Activated CD4-positive, alpha-beta memory T cell treated with anti-CD3 and anti-CD28 coated beads for 36 hours (primary cell): ENCODE measurements at places on chromosomes 4 and X. TPM values are rescaled to one million over a fixed set of nuclear protein-coding genes. Genes with fewer than 3 reads are reported as not detected.

DNA sequence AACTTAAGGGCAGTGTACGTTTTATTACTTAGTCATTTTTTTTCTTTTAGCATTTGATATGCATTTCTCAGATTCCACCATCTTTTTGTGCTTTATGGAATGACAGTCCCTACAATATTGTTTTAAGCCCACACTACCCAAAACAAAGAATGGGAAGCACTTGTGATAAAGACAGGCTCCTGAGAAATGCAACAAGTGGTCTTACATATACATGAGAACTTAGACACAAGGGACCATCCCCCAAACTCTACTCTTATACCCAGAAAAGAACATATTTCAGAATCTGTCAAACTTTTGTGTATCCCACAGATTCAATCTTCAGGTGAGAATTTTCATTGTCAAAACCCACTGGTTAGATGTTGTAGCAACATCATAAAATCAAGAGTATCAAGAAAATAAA, 491.1 kb downstream of the AFF2 start:
- no peak for DNase-seq

DNA sequence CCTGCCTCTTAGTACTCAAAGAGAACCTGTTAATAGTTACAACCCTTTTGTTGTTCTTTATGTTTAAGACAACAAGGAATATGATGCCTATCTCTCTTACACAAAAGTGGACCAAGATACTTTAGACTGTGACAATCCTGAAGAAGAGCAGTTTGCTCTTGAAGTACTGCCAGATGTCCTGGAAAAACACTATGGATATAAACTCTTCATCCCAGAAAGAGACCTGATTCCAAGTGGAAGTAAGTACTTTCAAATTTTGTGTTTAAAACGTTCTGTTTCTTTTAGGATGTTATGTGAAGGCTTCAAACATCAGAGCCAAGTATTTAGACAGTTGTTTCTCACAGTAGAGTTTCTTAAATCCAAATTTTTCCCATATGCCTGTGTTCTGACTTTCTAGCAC, 67.2 kb upstream of the NRK start:
- DNase-seq = no peak

- DNase-seq = no peak
Observed at GRCh38 chrX:7050271-7050670, 97.2 kb upstream of the STS start.

- no peak for DNase-seq
Observed at GRCh38 chr4:153649572-153649991, 34.5 kb upstream of the TLR2 start.

ENPP6 gene
- 0.29 TPM for total RNA-seq

STIM2 gene
- total RNA-seq = 40.6 TPM

DNA sequence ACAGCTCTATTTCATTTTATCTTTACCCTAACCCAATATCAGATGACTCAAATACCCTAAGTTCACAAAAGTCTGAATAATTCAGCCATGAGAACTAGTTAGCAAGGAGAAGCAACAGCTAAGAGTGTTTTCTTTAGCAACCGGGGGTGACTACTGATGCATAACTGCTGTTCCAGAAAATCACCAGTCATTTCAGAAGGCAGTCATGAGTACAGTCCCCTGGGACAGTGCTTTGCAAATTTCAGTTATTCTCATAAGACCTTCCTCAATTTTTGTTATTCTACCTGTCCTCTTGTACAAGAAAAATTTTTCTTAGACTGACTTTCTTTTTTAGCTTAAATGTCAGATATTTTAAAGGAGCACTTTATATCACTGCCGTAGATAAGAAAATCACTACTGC, 16.4 kb downstream of the BANK1 start:
- DNase-seq = no peak

DNA sequence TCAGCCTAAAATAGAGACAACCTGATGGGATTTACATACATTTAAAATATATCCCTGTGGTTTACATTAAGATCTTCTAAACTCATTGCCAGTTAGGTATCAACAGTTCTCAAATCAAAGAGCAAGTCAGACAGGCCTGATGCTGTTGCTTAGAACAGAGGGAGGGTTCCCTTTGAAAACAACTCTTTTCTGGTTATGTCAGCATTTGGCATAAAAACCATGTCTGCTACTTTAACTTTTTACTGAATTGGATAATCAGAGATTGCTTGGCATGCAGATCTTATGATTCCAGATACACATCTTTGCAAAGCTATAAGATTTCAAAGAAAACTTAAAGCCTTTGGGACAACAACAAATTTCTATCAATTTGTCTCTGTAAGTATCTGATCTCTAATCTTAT, 140.8 kb downstream of the CPE start:
- DNase-seq = no peak

DNA sequence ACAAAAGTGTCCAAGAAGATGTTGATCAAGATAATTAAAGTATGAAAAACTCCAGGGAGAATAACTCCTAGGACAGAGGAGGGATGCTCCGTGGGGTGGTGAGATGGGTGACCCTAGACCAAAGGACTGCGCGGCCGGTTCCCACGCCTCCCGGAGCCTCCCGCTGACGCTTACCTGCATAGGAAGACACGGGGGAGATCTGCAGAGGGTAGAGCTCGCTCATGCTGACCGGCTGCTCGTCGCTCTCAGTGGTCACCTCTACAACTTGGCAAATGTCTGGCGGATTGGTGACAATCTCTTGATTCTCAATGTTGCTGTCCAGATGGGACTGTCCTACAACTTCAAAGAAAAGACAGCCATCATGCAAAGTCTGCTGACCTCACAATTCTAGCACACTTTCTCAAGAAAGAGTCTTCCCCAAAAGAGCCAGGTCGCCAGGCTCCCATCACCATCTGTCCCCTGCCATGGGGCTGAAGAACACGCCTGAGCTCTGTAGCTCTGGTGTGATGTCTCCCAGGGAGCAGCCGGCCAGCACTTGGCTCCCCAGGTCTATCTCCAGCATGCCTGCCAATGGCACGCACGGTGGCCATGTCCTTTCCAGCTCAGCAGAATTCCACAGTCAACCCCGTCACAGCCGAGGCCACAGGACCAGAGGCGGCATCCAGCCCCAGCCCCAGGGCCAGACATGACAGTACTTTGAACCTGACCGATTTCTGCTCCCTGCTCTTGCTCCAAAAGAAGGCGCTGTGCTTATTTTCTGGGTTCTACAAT, 75.4 kb downstream of the IRF2 start:
- DNase-seq = no peak

DNA sequence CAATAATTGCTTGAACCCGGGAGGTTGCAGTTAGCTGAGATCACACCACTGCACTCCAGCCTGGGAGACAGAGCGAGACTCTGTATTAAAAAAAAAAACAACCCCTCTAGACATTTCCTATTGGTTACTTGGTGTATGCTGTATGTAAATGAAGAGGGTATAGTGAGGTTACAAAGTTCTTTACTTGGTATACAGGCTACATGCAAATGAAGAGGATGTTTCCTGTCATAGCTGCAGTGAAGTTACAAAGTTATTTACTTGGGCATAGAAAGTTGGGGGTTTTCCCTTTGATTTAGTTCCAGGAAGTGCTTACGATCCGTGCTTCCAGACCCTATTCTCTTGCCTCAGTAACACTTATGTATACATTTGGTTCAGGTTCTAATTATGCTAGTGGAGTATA, 38.4 kb upstream of the CLNK start:
- no peak for DNase-seq

BEX1 gene
- total RNA-seq = 0.45 TPM

- DNase-seq = no peak
Observed at GRCh38 chr4:181646864-181647263, 596.3 kb upstream of the TENM3 start.

DNA sequence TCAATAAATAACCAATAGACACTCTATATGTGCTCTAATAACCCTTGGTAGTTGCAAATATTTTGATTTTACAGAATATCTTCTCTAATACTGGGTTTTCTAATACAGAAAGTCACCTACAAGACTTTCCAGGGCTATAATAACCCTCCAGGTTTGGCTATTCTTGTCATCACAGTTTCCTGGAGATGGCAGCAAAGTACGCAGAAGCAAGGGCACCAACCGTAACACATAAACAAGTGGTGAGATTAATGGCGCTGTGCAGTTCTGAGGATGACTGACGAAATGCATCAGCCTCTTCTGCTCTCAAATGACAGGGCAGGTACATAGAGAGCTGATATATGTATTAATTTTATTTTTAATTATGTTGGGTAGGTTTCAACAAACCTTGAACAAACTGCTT, 122.4 kb downstream of the C4orf33 start:
- no peak for DNase-seq

DNA sequence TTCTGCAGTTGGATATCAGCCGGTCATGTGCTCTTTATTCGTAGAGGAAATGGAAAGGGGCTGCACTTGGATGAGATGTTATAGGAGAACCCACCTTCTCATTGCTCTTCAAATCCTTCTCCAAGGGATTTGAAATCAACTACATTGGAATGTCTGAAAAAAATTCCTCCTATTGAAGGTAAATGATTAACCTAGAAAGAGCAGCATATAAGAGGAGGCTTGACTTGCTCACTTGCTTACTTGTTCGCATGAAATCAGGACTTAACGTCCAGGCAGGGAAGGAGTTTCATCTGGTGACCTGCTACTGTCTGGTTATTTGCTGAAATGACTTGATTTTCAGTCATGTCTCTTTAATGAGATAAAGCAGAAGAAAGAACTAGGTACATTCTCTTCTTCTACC, 338.4 kb upstream of the NOCT start:
- no peak for DNase-seq

GRCh38 chrX:51614353-51615012, 4.2 kb downstream of the CENPVL3 start:
- DNase-seq = no peak

STARD8 gene
- total RNA-seq = 0.80 TPM

- no peak for DNase-seq
Observed at GRCh38 chr4:137635601-137636000, 103.3 kb upstream of the PCDH18 start.

FREM3 gene
- total RNA-seq = not detected

ADGRG2 gene
- total RNA-seq = not detected
